NCI-H2081 treated with DMSO at 0.1 percent for 48 hours (cell line): ENCODE measurements at places on chromosomes 16 and 17.

- DNase-seq, result no peak
These were observed 71.9 kb upstream of the GSE1 start for GRCh38 chr16:85541181-85541580.

DNA sequence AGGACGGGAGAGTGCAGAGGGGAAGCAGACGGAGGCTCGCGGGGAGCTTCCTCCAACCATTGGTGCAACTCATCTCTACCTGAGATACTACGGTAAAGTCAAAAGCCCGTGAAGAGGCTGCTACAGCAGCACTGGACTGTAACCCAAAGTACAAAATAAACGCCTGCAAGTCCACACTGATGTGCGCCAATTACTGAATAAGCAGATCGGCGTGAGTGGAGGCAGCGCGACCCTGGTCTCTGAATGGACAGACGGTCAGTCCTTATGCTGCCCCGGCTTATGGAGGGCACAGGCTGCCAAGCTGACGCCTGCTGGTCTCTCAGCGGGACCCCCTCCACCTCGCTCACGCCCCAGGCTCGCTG is 58.5 kb downstream of the LMF1 start:
- no peak for DNase-seq

DNA sequence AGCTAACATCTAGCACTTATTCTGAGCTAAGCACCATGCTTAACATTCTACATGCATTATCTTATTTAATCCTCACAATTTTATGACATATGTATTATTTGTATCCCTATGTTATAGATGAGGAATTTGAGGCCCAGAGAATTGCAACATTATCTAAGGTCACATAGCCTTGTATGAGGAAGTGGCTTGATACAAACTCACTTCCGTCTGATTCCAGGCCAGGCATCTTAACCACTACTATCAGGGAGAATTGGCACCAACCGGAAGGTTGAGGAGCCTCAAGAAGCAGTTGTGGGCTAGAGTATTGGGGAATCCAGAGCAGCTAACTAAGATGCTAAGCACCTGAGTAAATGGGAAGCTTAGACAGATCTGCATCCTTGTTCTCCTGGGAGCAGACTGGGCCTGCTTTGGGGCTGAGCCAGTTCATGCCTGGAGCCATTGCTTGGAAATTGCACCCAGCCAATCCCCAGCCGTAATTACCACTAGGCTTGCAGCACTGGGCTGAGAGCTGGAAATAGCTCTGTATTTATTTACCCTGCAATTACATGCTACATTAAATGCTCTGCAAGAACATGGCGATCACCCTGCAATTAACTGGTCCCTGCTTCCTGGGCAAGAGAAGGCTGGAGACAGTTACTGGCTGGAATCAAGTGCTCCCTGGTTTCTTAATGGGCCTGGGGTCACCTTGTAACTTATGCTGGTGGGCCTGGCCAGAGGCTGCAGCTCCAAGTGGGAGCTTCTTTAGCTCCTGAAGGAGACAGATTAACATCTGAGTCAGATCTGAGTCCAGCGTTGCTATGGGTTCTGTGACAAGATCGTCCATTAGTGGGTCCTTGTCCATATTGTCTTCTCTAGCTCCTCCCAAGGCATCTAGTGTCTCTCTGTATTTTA is 273.1 kb upstream of the CCL2 start:
- no peak for DNase-seq

- no peak for DNase-seq
These were observed 2.1 kb upstream of the MFSD6L start for GRCh38 chr17:8801135-8801840.

DNA sequence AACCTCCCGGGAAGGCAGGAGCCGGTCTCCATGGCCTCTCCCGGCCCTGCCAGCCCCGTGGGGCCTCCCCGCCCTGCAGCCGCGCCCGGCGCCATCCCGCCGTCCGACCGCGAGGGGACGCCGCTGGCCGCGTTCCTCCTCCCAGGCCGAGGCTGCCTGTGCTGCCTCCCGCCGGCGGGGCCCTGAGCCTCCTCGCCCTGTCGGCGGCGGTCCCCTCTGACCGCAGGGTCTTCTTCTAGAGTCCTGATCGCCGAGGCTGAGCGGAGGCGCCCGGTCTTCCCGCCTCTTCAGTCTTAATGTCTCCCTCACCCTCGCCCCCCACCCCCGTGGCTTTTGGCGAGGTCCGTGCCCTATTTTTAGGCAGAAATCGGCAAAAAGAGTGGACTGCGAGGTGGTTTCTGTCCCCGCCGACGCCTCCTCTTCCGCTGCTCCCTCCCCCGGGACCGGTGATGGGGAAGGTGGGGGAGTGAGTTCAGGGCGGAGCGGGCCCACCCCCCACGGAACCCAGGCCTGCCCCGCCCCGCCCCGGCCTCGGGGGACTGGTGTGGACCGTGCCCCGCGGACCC is 794 bp upstream of the CPNE7 start:
- no peak for DNase-seq

- no peak for DNase-seq
These were observed 11.5 kb upstream of the TPPP3 start for GRCh38 chr16:67404740-67405226.

- no peak for DNase-seq
These were observed 48.8 kb downstream of the AIPL1 start for GRCh38 chr17:6386041-6386630.

GRCh38 chr16:25026621-25027020 is 11.5 kb upstream of the ARHGAP17 start:
- DNase-seq, result no peak

DNA sequence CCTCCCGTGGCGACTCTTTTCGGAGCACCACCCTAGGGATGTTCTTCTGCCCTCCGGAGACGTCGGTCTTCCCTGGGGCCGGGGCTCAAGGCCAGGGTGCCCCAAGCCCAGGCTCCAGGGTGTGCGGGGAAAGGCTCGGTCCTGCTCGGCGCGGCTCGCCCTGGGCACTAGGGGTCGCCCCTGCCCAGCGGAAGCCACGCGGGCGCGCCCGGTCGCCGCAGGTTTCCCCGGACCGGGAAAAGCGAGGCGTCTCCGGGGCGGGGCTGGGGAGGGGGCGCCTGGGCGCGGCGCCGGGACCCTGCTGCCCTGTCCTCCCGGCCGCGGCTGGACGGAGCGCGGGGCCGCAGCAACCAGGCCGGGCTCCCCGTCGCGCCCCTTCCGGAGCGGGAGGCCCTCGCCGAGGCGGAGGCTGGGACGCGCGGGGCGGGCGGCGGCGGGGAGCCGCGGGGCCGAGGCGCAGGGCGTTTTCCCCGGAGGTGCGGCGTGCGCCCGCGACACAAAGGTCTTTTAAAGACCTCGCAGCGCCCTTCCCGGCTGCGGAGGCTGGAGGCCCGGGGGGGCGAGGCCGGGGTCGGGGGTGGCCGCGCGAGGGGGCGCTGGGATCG is 76.4 kb downstream of the MRC2 start:
- DNase-seq, result peak; percentile 8

DNA sequence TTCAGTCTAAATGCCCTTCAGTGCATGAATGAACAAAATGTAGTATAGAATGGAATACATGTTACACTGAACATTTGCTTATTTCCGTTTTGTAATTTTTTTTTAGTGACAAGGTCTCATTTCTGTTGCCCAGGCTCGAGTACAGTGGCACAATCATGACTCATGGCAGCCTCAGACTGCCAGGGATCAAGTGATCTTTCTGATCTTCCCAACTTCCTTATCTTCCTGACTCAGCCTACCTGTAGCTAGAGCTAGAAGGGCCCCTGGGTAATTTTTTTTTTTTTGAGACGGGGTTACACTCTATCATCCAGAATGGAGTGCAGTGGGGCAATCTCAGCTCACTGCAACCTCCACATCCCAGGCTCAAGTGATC is 7.3 kb upstream of the SLX4 start:
- no peak for DNase-seq

GRCh38 chr17:333626-334396 is 18.8 kb downstream of the RPH3AL start:
- no peak for DNase-seq
